ENCODE measurements at places on chromosomes 12 and 14.

GRCh38 chr14:71089971-71090370 is 182.7 kb downstream of the PCNX1 start:
- DNase-seq = no peak

GRCh38 chr12:89995870-89996269 is 287.2 kb upstream of the ATP2B1 start:
- DNase-seq = no peak

GRCh38 chr12:67942724-67943123 is 46.5 kb upstream of the IFNG-AS1 start:
- no peak for DNase-seq

GRCh38 chr14:31926123-31926522 is 151.0 kb upstream of the ARHGAP5 start:
- DNase-seq = no peak

DNA sequence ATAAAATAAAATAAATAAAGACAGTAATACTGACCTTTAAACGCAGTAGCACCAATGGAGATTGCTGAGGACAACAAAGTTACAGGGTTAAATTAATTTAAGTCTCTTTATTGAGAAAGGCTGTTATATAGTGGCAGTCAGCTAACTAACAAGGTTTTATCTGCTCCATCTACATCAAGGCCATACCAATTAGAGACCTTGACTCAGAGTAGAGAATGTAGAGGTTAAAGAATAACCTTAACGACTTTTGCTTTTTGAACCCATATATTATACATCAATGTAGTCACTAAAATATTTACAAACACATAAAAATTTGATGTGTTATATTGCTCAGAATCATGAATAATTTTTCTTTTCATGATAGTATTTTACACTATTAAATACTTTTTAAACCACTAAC is 21.6 kb downstream of the OSBPL8 start:
- no peak for DNase-seq

GRCh38 chr12:113048716-113049127 is 7.8 kb upstream of the DTX1 start:
- DNase-seq = no peak

- no peak for DNase-seq
These were observed 498.2 kb downstream of the GLT1D1 start for GRCh38 chr12:129351481-129351880.

- no peak for DNase-seq
These were observed 3.4 kb downstream of the PAH start for GRCh38 chr12:102913453-102914226.

GRCh38 chr12:52331039-52331438 is 9.8 kb upstream of the KRT83 start:
- DNase-seq = no peak

DNA sequence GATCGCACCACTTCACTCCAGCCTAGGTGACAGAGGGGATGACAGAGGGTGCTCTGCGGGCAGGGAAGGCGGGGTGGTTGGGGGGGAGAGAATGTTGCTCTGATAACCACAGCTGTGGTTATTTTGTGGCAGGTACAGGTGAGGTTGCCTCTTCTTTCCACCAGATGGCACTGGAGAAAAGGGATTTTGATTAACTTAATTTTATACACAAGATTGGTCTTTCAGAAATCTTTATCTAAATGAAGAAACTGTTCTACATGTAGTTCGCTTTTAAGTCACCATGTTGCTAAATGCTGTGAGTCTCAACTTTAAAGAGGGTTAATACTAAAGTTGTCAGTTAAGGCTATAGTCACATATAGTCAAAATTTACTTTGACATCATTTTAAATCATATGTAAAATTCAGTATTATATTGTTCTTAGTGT is 25.7 kb downstream of the FGF23 start:
- DNase-seq = no peak

- DNase-seq = no peak
These were observed 141.9 kb downstream of the KCNA5 start for GRCh38 chr12:5185435-5186069.

GRCh38 chr12:78863482-78864402 is 832 bp upstream of the SYT1 start:
- no peak for DNase-seq

GRCh38 chr14:34605461-34605860 is 24.5 kb downstream of the SNX6 start:
- no peak for DNase-seq

DNA sequence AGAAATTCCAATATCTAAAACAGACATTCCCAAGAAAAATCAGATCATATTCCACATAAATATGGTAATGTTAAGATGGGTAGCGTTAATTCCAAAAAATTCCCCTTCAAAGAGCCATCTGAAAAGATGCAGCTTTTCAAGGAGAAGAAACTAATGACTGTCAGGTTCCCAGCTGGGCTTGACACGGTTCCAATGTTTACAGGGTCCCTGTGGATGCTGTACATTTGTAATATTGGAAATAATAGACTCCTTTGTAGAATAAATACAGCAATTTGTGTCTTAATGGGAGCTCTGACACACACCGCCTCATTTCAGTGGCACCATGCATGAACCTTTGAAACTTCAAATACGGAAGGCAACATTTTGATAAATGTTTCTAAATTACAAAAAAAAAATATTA is 140.6 kb downstream of the ITPR2 start:
- DNase-seq = no peak

DNA sequence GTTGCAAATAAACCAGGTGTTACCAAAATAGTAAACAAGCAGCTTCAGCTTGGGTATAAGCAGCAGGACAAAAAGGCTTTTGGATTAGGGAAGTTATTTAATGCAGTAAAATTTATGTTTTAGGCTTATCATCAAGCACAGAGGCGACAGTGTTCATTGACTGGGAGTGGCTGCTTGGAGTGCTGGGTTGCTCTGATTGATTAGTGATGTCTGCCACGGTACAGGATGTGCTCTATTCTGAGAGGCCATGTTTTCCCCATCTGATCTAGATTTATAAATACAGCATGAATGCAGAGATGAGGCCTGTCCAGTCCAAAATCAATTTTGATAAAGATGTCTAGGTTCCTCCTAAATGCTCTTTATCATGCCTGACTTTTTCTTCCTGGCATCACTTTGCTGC is 83.5 kb downstream of the MAP1LC3B2 start:
- no peak for DNase-seq

Measured in cortex of kidney (tissue), 1 donor.